Fibroblast of skin of scalp (primary cell): ENCODE measurements at places on chromosomes 1 and 21.
A peak's percentile ranks its signal among the peaks of the same experiment; 100 is the strongest.

DNA sequence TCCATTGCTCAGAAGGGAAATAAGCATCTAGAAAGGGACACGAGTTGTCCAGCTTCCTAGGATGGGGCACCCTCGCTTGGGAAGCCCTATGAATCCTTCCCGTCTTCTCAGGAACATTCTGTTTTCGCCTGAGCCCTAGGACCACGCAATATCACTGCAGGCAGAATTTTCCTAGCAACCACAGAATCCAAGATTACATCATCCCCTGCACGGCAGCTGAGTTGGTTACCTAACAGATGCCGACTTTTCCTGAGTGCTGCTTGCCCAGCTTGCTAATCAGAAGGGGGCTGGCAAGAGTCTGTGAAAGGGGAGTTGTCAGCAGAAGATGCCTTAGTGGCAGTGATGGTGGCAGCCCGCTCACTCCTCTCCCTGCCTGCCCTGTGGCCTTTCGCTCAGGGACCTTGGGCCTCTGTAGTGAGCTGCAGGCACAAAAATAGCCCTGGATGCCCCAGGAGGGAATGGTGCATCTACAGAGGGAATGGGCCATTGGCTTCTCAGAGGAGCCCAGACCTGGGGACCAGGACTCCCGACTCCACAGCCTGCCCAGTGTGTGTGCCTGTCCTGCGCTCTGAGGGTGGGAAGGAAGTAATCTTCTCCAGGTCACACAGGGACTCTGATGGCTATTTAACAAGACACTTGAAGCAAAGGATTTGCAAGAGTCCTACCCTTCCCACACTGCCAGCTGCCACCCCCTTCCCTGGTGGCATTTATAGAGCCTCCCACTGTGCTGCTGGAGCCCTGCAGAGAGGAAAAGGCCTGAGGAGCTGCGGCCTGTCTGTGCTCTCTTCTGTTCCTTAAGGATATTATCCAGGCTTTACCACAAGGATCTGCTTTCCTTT is 28.9 kb upstream of the CLSTN1 start:
- peak; percentile 68 for DNase-seq

GRCh38 chr1:182603646-182604174 is 479 bp downstream of the RGS16 start:
- DNase-seq: no peak

- no peak for DNase-seq
Measured at GRCh38 chr21:35007348-35007747, 41.8 kb downstream of the RUNX1 start.

- peak; percentile 94 for DNase-seq
Measured at GRCh38 chr1:244322791-244323521, 128.8 kb downstream of the ADSS2 start.

DNA sequence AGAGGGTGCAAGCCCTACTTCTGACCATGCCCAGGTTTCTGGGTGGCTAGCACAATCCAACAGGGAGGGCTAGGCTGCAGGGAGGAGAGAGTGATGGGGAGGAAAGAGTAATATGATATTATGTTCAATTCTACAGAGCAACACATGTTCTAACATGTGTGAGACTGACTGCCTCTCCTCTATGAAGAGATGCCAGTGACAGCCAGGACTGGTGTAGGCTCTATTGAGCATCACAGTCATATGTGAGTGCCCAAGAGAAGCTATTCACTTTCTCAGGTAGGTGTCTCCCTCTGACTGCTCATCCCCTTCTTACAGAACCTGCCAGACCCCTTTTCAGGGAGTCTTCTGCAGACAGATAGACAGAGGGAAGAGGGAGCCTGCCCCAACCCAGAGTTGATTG is 446.1 kb downstream of the SIPA1L2 start:
- no peak for DNase-seq

DNA sequence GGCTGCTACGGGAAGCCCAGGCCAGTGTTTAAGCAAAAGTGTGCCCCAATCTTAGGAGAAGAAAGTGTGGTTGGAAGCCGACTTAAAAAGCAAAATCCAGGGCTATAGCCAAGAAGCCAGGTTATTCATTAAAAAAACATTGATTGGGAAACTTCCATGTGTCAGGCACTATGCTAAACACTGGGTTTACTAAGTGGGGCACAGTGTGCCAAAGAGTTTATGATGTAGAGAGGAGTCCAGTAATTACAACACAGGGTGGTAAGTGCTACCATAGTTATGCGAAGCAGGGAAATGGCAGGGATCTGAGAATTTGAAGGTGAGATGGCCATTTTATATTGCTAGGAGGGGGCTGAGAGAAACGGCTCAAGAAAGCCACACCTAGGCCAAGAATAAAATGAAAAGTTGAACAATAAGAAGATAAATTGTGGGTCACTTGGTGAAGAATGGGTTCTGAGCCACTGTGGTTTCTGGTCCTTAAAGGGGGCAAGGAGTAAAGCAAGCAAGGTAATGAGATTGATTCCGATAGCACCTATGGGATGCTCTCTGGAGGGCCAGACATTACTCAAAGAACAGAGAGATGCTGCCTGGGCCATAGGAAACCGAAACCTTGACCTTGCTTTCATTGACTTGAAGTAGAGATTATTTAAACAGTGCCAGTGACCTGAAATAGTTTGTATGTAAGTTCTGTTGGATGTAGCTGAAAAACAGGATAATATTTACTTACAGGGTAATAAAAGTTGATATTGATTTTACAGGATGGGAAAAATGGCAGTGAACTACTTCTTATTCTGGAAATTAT is 177.8 kb downstream of the GIPC2 start:
- DNase-seq: no peak

DNA sequence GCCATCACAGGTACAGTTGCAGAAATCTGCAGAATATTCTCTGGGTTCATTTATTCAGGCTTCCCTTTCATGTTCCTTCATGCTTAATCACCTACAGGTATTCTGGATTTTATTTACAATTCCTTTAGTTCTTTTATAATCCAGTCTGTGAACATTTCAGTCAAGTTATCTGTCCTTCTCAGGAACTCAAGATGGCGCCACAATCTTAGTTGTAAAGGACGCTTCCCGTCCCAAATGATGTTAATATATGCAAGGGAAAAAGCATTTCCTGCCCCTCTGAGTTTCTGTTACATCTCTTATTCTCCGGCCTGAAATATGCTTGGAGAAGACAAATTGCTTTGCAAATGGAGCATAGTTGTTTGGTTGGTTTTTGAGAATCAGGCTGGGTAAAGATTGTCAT is 19.3 kb downstream of the F3 start:
- peak; percentile 78 for DNase-seq

GRCh38 chr21:39085843-39086405 is 97.3 kb downstream of the PSMG1 start:
- DNase-seq: no peak

DNA sequence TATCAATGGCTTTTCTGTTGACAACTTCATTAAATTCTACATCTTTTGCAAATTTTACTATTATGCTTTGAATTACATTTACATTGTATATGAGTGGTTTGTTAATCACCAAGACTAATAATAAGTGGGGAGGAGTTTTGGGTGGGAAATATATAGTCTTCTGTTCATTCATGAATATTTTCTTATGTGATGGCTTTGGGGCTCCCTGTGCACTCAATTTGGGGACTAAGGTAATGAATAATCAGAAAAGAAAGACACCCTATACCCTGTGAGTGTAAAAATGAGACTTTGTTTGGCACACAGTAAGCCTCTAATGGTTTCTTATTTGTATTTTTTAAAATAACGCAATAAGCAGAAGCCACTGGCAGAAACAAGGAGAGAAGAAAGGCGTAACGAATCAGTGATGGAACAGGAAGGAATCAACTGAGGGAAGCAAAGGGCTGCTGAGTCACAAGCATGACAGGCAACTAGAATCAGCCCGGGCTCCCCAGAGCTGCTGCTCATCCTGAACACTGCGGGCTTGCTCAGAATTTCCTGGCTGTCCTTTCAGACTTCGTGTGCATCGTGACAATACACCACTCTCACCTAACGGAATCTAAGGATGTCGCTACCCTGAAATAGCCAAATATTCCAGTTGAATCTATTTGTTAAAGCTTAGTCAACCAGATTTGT is 20.8 kb upstream of the RGS2 start:
- DNase-seq: peak; percentile 74

DNA sequence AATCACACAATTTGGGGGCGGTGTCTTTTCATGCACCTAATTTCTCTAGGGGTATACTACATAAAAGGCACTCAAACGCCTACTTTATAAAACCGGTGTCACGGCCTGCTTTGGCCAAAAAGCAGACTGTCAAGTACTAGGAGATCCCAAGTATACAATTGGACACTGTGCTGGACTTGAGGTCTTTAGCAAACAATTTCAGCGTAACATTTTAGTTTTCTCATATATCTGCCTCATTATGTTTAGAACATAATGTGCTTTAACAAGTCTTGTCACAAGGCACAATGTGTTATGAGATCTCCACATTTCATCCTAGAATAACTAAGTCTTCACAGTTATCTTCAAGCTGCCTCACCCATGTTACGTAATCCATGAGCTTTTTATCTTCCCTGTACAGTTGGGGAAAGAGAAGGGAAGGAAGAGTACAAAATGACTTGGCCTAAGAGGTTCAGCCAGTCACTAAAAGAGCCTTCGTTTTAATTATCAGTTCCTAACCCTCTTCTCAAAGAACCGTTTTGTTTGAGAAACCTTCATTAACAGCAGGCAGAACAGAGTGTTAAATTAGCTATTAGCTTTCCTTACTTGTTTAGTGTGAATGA is 1.7 kb downstream of the SSX2IP start:
- no peak for DNase-seq

GRCh38 chr1:236808005-236808404 is 12.9 kb downstream of the MTR start:
- no peak for DNase-seq

- no peak for DNase-seq
Measured at GRCh38 chr1:214187933-214188332, 93.0 kb upstream of the SMYD2 start.

DNA sequence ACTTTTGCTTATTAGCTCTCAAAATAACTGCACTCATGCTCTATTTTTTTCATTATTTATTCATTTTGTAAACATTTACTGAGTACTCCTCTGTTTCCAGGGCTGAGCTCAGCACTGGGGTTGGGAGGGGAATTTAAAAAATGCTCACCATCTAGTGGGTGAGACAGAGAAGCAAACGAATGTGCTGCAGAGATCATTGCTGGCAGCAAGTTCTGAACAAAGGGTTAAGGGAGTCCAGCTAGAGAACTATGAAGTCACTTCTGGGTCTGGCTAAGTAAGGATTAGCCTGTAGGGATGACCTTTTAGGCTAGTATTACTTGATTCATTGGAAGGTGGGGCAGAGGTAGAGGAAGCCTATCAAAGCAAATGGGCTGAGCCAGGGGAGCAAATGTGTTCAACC is 99.1 kb upstream of the ZNF644 start:
- DNase-seq: peak; percentile 1

GRCh38 chr1:219564109-219564508 is 48.8 kb downstream of the ZC3H11B start:
- no peak for DNase-seq

GRCh38 chr1:155207806-155208540 is at the start of gene THBS3:
Gene THBS3 (minus strand): TSS chr1:155207897. CDS start chr1:155207876, 21 bp downstream.
- DNase-seq: peak; percentile 71

- no peak for DNase-seq
Measured at GRCh38 chr1:161978011-161978790, 45.5 kb downstream of the OLFML2B start.

GRCh38 chr21:34215911-34216717 is 142.7 kb downstream of the MRPS6 start:
- no peak for DNase-seq

DNA sequence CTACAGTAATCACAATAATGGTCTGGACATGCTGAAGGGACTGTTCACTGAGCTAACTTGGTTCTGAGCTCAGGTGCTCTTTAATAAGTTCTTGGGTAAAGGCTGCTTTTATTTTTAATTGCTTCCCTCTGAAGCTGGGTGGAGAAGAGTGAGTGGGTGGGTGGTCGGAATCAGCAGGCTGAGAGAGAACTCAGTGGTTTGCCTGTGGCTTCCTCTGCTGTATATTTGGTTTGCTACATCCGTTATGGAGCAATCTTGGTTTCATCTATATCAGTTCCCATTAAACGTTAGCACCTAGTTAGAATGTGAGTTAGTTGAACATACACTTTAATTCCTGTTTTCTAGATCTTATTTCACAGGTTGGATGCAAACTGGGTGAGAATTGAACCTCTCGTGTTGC is 23.3 kb downstream of the CNIH4 start:
- DNase-seq: no peak

GRCh38 chr1:208581209-208581608 is 337.0 kb upstream of the PLXNA2 start:
- DNase-seq: peak; percentile 66

GRCh38 chr1:172882791-172883386 is 167.9 kb downstream of the TNFSF18 start:
- no peak for DNase-seq

DNA sequence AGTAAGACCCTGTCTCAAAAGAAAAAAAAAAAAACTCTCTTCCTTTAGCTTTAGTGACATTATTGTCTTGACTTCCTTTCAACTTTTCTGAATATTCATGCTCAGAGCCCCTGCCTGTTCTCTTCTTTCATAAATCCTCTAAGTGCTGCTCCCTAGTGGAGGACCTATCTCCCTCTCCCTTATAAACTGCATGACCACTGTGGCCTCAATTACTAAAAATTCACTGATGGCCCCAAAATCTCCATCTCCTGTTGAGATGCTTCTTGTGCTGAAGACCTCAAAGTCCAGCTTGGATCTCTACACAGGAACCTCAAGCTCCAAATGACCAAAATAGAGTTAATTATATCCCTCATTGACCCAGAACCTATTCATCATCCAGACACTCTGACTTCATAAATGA is 7.8 kb downstream of the ITLN1 start:
- no peak for DNase-seq

GRCh38 chr1:196997423-196997822 is 20.1 kb downstream of the CFHR5 start:
- DNase-seq: peak; percentile 87

DNA sequence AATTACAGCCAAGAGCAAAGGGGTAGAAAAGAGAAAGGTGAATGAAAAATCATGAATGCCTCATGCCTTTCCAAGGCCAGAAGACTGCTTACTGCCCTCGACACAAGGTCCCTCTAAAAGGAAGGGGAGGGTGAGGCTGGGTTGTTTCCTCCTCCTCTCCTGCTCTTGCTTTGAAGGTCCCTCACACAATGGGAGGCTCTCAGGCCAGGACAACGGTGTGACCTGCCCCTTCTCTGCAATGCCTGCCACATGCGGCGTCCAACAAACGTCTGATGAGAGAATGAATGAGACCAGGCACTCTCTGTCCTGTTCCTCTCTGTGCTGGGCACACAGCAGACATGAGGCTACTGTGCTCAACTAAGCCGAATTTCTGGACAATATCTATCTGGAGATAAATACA is 51.3 kb downstream of the SSBP3 start:
- no peak for DNase-seq

DNA sequence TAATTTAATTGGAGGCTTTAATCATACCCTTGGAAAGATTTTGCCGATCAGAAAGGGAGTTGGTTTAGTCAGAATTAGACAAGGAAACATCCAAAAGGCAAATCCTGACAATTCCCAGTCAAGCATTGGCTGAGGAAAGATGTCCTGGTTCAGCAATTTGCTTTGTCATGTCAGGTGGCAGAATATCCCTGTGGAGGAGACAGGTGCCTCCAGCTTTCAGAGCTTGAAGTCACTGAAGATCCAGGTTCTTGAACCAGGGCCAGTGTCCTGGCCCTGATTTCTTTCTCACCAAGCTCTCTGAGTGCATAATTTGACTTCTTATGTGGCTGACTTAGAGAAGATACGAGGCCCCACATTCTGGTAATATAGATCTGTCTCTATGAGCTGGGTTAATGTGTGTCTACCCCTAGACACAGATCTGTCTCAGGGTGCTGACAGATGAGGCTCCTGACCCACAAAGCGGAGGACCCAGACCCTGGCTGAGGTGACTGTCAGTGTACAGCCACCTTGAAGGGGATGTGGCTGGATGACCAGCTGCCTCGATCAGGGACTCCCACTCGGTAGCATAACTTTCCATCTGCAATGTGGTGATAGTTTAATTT is 118.9 kb downstream of the HHAT start:
- no peak for DNase-seq

GRCh38 chr1:243903041-243903440 is 53.0 kb upstream of the AKT3 start:
- no peak for DNase-seq
